ENCODE measurements at places on chromosomes 7 and 10.
A peak's percentile ranks its signal among the peaks of the same experiment; 100 is the strongest.

DNA sequence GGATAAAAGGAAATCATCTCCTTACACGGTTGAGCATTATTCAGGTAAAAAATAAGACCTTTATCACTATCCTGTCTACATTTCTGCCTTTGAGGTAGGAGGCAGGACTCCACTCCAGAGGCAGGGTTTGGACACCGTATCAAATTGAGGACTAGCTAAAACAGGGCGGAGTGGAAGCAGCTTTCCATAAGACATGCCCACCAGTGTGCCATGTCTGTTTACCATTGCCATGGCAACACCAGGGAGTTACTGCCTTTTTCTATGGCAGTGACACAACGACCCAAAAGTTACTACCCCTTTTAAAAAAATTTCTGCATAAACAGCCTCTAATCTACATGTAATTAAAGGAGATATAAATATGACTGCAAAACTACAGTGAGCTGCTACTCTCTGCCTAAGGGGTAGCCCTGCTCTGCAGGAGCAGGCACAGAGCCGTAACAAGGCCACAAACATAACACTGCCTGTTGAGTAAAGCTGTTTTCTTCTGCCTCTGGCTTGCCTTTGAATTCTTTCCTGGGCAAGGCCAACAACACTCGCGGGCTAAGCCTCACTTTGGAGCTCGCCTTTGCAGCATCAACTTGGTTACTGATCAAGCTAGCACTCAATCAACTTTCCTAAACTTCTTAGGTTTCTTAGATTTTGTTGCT is 26.5 kb downstream of the DGKB start:
- no peak for DNase-seq

DNA sequence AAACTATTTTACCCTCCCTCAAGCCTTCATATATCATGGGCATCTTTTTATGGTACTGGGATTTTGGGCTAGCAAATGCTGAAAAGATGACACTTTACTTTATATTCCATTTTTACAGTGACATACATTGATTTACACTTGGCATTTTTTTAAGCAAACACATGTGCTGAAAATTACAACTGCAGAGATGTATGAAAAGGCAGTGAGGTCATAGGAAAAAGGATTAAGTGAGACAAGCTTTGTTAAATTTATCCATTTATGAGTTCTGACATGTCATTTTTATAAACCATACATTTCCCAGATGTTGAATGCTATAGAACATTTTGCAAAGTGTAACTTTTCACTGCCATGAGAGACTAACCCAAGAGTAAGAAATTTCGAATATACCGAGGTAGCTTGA is 68.8 kb upstream of the RSU1 start:
- DNase-seq = no peak

GRCh38 chr7:156378806-156379205 is 261.8 kb upstream of the RNF32 start:
- DNase-seq = no peak

- DNase-seq = no peak
These were observed 303.1 kb upstream of the NPSR1 start for GRCh38 chr7:34354899-34355298.

GRCh38 chr10:75688506-75689300 is 257.3 kb downstream of the LRMDA start:
- DNase-seq = no peak

DNA sequence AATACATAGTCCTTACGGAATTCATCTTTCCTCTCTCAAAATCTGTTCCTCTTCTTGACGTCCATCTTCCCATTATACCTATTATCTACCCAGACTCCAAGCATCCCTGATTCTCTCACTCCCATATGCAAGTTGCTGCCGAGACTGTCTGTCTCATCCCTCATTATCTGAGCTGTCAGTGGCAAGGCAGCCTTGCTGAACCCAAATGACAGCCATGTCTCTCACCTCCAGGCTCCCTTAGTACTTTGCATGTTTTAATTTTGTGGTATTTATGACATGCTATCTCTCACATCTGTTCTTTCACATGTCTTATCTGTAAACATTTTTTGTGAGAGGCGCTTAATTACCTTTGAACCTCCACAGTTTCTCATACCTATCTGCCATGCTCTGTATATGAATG is 54.4 kb upstream of the IFRD1 start:
- DNase-seq = no peak

GRCh38 chr7:101560856-101561255 is 68.2 kb downstream of the MYL10 start:
- peak; percentile 75 for DNase-seq

GRCh38 chr10:62453274-62453673 is 79.1 kb downstream of the ZNF365 start:
- no peak for DNase-seq

DNA sequence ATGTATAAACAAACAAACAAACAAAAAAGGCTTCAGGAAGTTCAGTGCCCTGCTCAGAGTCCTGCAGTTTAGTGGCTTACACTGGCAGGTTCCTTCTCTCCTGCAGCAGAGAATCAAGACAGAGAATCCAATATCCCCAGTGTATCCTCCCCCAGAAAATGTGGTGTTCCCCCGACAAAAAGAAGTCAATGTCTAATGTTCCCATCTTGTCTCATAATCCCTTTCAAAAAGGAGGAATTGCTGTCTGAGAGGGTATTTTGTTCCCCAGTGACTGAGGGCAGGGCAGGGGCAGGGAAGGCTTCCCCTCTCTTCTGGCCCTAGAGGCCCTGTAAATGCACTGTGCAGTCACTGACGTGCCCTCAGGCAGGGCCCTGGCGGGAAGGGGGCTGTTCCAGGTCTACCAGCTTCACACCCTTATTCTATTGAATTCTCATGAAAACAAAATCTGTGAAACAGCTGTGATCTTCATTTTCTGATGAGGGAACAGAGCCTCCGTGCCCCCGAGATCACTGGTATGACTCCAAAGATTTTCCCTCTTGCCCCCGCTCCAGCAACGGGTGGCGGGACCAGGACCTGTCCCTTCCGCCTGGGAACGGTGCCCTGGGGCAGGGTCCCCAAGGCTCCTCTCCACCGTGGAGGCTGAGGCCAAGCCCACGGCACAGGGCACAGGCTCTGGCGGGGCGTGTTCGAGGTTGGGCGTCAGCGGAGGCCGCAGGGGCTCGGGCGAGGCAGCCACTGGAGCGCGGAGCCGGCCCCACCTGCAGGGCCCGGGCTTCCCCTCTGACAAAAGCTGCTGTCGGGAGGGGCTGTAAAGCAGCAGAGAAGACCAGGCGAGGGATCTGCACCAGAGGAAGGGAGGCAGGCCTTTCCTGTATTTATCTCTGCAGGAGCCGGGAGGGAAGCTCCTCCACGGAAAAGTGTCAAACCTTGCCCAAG is 13.4 kb upstream of the WDFY4 start:
- no peak for DNase-seq
